ENCODE measurements at places on chromosomes 5 and 9.

DNA sequence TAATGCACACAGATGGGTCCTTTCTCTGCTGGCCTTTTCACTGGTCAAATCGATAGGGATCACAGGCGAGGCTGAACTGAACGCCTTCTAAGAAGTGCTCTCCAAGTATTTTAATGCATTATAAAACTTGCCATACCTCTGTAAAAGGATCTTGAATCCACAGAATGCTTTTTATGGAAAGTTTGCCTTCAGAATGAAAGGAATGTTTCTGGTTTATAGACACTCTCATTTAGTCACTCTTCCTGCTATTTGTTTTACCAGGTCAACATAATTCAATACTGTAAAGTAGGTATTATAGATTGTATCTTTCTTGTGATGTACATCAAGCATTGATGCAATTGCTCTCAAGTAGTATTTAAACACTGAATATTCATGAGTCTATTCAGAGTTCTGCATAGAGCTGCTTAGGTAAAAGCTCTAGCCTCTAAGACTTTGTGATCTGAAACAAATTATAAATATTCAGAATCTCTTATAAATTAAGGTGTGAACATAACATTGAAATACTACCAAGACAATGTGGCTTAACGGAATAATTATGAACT, 308.4 kb downstream of the ISL1 start:
- DNase-seq, result no peak

DNA sequence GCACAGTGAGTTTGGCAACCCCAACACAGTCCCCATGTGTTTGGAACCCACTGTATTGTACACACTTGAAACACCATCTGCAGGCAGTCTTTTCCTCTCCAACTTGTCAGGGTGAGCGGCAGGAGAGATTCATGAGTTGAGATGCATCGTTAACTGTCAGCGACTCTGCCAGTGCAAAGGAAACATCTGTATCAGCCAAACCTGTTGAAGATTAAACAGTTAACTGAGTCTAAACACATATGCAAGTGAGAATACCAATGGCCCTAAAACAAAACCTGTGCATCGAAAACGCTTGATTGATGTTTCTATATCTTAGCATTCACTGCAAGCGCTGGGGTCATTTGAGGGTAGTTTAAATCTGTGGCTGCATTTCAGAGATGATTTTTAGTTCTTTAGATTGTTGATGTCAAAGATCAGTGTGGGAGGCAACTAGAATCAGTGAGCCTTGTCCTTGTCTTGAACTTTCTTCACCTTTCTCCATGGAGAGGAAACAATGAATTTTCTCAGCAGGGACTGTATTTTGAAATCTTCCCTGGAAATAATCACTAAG, 41.3 kb upstream of the PAM start:
- DNase-seq, result no peak

- DNase-seq, result no peak
Measured at GRCh38 chr9:109052416-109052815, 39.1 kb upstream of the CTNNAL1 start.

DNA sequence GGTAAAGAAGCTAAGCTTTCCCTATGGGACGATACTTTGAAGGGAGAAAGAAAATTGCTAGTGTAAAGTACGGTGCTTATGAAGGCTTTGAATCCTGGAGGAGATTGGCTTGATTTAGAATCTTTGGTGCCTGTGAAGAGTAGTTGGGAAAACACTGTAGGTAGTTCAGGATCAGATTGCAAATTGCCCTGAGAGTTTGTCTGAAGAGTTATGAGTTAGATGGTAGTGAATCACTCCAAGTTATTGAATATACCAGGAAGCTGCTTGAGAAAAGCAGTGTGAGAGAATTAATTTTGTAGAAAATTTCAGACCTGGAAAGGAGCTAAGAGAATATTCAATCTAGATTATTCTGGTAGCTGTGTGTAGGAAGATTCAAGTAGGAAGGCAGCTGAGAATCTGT, 11.5 kb downstream of the MAN2A1 start:
- DNase-seq, result no peak

- no peak for DNase-seq
Measured at GRCh38 chr5:2860101-2860500, 108.6 kb upstream of the IRX2 start.

DNA sequence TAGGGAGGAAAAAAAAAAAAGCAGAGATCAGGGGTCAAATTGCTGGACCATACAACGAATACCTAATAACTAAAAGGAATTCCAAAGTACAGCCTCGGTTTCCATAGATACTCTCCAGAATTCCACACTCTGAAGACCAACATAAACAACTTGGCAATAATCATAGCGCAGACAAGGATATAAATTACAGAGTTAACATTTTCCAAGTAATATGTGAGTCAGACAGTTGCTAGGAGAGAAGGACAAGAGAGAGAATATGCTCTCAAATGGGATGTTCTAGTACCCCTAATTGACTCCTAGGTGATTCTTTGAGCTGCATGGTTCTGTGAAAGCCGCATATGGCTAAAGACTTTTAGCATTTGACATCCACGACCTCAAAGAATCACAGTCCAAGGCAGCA, 165.2 kb downstream of the FRMD3 start:
- no peak for DNase-seq

GRCh38 chr9:108205276-108205675, 650.5 kb downstream of the ACTL7B start:
- no peak for DNase-seq

DNA sequence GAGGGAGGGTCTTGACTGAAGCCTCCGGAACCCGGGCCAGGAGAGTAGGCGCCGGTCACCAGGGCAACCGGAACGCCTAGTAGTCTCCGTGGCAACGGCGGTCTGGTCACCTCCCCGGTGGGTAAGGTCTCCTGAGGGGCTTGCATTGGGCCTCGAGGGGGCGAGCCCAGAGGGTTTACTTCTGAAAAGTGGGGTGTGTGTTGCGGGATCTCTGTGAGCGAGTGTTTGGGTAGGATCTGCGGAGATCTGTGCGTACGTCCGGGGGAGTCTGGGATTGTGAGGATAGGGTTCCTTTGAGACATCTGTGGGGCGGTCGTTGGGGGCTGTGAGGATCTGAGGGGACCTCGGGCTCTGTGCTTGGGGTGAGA, at the start of gene FAM221B:
FAM221B (minus strand) TSS at position 17 of the 368 bp plus-strand sequence. CDS start 2,571 bp downstream, outside the sequence.
- peak; percentile 30 for DNase-seq
